Activated CD8-positive, alpha-beta memory T cell treated with anti-CD3 and anti-CD28 coated beads for 48 hours (primary cell): ENCODE measurements at places on chromosomes 12 and 14.

GRCh38 chr14:21537090-21537424 is 10.9 kb upstream of the SALL2 start:
- DNase-seq, result no peak

GRCh38 chr12:29858270-29858786 is 74.6 kb upstream of the TMTC1 start:
- no peak for DNase-seq

DNA sequence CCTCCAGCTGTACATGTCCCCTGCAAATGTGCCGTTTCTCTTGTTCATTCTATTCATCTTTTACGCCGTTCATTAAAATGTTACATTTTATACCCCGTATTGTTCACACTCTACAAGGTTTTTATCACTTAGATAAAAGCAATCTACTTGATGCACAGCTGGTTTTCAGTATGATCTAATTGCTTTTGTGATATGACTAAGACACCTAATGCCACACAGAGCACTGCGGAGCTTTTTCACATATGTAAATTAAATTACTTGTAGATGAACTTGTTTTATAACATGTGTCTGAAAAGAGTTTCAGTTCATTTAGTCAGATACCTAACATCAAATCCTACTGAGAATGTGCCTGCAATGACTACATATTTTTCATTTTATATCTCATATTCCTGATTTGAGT is 40.9 kb upstream of the RERGL start:
- no peak for DNase-seq

DNA sequence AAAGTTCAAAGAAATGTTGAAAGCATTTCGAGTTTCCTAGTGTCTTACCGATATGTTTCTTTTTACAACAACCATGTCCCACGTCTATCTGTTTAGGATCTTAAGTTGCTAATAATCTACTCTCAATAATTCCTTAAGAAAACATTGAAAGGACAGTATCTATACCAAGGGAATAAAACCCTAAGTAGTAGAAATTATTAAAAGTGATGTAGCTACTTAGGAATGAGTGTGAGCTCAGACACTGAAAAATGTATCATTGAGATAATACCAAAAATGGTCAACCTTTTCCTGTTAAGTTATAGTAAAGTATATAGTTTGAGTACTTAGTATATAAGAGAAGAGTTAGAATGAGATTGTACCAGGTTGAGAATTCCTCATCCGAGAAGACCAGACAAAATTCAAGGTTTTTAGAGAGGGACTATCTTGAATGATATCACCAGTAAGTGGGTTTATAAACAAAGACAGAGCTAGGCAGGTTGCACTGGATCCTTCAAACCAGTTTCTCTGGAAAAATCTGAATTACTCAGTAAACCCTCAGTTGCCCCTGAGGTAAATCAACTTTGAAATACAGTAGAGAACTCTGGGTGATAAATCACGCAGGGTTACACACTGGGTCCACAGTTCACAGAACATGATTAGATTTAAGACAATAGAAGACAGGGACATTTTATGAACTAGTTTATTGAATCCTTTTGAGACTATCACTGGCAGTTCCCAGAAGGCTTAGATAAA is 96.8 kb downstream of the ERGIC2 start:
- no peak for DNase-seq

DNA sequence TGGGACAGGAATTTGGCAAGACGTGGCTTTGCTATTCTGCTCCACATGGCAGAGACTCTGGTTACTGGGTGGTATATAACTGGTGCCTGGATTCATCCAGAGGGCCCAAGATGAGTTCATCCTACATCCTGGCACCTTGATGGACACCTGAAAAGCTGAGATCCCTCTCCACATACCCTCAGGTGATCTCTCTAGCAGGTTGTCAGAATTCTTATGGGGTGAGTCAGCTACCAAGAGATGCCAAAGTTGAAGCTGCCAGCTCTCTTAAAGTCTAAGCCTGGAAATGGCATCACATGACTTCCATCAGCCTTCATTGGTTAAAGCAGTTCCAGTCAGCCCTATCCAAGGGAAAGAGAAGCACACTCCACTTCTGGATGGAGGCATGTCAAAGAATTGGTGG is 300.7 kb upstream of the SEL1L start:
- no peak for DNase-seq

GRCh38 chr12:6193853-6194815 is 6.1 kb upstream of the CD9 start:
- no peak for DNase-seq

GRCh38 chr12:77888611-77889010 is 57.9 kb downstream of the NAV3 start:
- no peak for DNase-seq

DNA sequence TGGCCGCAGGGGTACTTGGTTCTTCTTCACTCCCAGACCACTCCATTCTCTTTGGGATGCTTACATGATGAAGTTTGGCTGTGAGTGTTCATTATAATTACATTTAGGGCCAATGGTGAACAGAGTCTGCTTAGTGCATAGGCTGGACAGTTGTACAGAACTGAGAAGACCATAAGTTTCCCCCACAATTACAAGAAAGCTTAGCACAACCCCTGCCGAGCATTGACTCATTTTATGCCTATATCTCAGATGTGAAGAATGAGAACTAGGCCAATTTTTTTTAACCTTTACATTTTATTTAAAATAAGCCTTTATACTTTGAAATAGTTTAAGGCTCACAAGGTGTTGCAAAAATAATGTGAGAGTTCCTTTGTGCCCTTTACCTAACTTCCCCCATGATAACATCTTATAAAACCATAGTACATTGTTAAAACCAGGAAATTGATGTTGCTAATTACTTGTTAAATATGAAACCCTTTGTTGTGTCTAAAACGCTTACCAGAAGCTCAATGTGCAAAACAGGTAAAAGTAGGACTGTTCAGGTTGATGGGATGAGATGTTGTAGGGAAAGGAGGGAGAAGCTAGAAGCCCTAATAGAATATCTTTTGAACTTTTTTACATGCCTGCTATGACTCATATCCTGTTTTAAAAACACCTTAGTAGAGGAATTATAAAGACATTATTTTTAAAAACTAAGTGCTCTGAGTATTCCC is 47.2 kb downstream of the ALDH1L2 start:
- no peak for DNase-seq
